ENCODE measurements at places on chromosomes 2 and 18.
A peak's percentile ranks its signal among the peaks of the same experiment; 100 is the strongest.

- H3K27ac ChIP-seq = no peak overlapping the region
- H3K4me3 ChIP-seq = peak overlapping the region; percentile 81
- DNase-seq = no peak
- peaks cover 36% of the 10 kb centered on the region for H3K27me3 ChIP-seq
- no peaks in the 10 kb centered on the region for H3K36me3 ChIP-seq
Measured at GRCh38 chr18:58042826-58043490, 1.1 kb upstream of the NEDD4L start.

GRCh38 chr2:102069311-102069974 is 73.1 kb upstream of the IL1R1 start:
- no peak overlapping the region for H3K4me3 ChIP-seq
- H3K36me3 ChIP-seq = no peaks in the 10 kb centered on the region
- peaks cover 2% of the 10 kb centered on the region for H3K27me3 ChIP-seq
- no peak for DNase-seq

DNA sequence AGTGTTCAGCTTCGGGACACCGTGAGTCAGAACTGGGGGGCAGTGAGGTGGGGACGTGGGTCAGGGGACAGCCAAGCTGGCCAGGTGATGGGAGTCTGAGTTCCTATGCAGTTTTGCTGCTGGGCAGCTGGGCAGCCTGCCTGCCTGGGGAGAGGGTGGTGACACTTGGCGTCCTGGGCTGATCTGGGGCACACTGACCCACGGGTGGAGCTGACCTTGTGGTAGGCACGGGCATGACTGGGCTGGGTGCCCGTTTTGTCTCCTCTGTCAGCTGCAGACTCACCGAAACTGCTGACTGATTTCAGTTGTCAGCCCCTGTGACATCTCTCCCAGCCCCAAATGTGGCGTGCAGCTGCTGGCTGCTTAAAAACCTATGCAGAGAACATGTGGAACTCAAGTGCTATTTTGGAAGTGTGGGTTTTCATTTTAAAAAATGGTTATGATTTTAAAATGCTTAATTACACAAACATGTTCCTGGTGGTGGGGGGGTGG is 32.6 kb upstream of the E2F6 start:
- peaks cover 6% of the 10 kb centered on the region for H3K27me3 ChIP-seq
- H3K4me1 ChIP-seq = peaks cover 8% of the 10 kb centered on the region
- no peak for DNase-seq
- H3K4me3 ChIP-seq = no peak overlapping the region
- no peaks in the 10 kb centered on the region for H3K36me3 ChIP-seq

DNA sequence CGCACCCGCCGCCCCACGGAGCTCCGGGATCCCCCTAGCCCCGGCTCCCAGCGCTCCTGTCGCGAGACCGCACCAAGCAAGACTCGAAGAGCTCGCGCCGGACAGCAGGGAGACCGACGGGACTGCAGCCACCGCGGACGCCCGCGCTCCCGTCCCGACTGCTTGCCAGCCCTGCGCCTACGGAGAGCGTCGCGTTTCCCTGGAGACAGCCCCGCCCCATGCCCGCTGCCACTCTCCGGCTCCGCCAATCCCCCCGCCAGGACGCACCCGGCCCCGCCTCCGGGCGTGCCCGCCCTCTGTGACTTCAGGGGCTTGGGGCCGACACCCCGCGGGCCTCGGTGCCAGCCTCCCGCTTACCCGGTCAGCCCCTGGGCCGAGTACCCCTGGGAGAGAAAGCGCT is at the start of gene ANKMY1:
Gene ANKMY1 (minus strand): TSS at position 181 of the 400 bp plus-strand sequence. CDS start 653 bp downstream, outside the sequence.
- H3K27ac ChIP-seq = peak within 1 kb of the TSS; percentile 20
- DNase-seq = peak; percentile 75
- no peaks in the 10 kb centered on the region for H3K27me3 ChIP-seq
- peak within 1 kb of the TSS; percentile 80 for H3K4me3 ChIP-seq
- H3K4me1 ChIP-seq = peaks cover 48% of the 10 kb centered on the region

- H3K27me3 ChIP-seq = no peaks in the 10 kb centered on the region
- H3K27ac ChIP-seq = no peak overlapping the region
- no peak for DNase-seq
- H3K4me1 ChIP-seq = no peaks in the 10 kb centered on the region
- H3K4me3 ChIP-seq = no peak overlapping the region
Measured at GRCh38 chr18:79924814-79925731, 26.4 kb downstream of the SLC66A2 start.

DNA sequence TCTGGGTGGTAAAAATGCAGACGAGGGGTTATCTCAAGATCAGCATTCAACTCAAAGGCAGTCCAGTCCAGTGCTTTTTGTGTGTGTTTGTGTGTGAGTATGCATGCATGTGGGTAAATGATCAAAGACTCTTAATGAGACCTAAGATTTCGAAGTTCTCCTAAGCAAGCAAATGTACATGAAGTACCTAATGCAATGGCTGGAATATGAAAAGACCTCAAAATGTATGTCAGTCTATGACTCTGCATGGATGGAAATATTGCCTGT is 151.0 kb upstream of the L3MBTL4 start:
- no peaks in the 10 kb centered on the region for H3K4me1 ChIP-seq
- no peaks in the 10 kb centered on the region for H3K27me3 ChIP-seq
- no peaks in the 10 kb centered on the region for H3K36me3 ChIP-seq
- no peak for DNase-seq
- no peak overlapping the region for H3K4me3 ChIP-seq
- H3K27ac ChIP-seq = no peak overlapping the region

DNA sequence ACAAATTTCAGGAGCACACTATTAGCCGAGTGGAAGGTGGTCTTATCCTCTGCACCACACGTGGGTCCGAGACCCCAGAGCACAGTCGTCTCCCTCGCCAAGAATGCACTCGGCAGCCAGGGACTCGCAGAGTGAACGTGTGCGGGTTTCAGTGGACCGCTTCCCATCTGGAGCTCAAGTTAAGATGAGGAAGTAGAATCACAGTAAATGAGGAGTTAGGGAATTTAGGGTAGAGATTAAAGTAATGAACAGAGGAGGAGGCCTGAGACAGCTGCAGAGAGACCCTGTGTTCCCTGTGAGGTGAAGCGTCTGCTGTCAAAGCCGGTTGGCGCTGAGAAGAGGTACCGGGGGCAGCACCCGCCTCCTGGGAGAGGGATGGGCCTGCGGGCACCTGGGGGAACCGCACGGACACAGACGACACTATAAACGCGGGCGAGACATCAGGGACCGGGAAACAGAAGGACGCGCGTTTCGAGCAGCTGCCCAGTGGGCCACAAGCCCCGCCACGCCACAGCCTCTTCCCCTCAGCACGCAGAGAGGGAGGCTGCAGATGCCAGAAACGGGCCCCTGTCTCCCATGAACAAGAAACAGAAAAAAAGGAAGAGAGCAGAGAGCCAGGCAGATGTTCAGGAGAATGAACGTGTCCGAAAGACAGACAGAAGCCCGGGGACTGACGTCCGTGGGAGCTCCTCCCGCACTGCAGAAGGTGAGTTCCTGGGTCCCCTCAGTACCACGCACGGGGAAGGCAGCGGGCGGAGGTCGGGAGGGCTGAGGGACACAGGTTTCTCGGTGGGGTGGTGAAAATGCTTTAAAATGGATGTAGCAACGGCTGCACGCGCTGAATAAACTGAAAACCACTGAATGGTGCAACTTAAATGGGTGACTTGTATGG is 5.4 kb upstream of the KCNG2 start:
- H3K4me3 ChIP-seq = no peak overlapping the region
- peaks cover 61% of the 10 kb centered on the region for H3K27me3 ChIP-seq
- peaks cover 4% of the 10 kb centered on the region for H3K4me1 ChIP-seq
- no peak overlapping the region for H3K27ac ChIP-seq

- no peaks in the 10 kb centered on the region for H3K27me3 ChIP-seq
- no peak for DNase-seq
- no peak overlapping the region for H3K27ac ChIP-seq
- no peak overlapping the region for H3K4me3 ChIP-seq
- no peaks in the 10 kb centered on the region for H3K4me1 ChIP-seq
Measured at GRCh38 chr2:104016801-104017200, 837.1 kb upstream of the POU3F3 start.

DNA sequence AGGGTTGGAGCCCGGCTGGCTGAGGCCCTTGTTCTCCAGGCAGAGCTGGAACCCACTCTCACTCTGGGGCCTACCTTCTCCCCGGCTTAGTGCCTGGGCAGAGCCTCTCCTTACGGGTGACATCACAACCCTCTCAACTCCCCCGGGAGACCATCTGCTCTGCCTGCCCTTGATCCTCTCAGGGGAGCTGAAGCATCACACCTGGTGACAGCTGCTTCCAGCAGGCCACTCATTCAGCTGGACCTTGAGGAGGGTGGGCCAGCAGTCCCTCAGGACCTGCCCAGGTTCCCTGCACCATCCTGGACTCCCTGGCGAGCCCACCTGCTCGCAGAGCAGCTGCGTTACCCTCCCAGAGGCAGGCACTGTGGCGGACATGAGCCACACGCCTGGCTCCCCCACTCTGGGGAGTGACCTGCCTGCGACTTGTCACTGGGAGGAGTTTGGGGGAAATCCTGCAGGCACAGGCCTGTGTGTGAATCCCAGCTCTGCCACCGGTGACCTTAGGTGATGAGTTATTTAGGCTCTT is 13.1 kb downstream of the HS6ST1 start:
- no peaks in the 10 kb centered on the region for H3K27me3 ChIP-seq
- no peaks in the 10 kb centered on the region for H3K36me3 ChIP-seq
- H3K4me3 ChIP-seq = no peak overlapping the region
- no peaks in the 10 kb centered on the region for H3K4me1 ChIP-seq

DNA sequence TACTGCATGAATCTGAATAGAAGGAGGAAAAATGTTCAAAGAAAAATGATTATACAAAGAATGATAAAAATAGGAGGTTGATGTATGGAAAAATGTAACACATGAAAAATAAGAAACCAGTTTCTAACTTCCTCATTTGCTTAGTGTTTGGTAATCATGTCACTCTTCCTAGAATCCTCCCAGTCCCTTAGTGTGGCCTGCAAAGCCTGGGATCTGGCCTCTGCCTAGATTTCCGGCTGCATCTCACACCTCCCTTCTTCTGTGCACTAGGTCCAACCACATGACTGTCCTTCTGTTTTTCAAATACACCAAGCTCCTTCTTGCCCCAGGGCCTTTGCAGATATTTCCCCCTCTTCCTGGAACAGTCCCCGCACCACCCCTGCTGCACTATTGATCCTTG is 76.8 kb upstream of the RBMS1 start:
- no peaks in the 10 kb centered on the region for H3K36me3 ChIP-seq
- no peaks in the 10 kb centered on the region for H3K4me1 ChIP-seq
- H3K27me3 ChIP-seq = no peaks in the 10 kb centered on the region
- DNase-seq = no peak
- H3K4me3 ChIP-seq = no peak overlapping the region

- H3K4me1 ChIP-seq = no peaks in the 10 kb centered on the region
- H3K27ac ChIP-seq = no peak overlapping the region
- H3K36me3 ChIP-seq = no peaks in the 10 kb centered on the region
- no peak for DNase-seq
Measured at GRCh38 chr18:27839141-27839540, 337.8 kb downstream of the CDH2 start.

- H3K27ac ChIP-seq = no peak overlapping the region
- no peak for DNase-seq
- peaks cover 12% of the 10 kb centered on the region for H3K27me3 ChIP-seq
- no peak overlapping the region for H3K4me3 ChIP-seq
- H3K36me3 ChIP-seq = no peaks in the 10 kb centered on the region
Measured at GRCh38 chr18:47731276-47731675, 199.2 kb downstream of the SMAD2 start.

GRCh38 chr2:236705295-236706105 is 135.9 kb downstream of the ACKR3 start:
- H3K4me3 ChIP-seq = no peak overlapping the region
- H3K27ac ChIP-seq = no peak overlapping the region
- peaks cover 2% of the 10 kb centered on the region for H3K27me3 ChIP-seq
- no peaks in the 10 kb centered on the region for H3K36me3 ChIP-seq

GRCh38 chr2:31660812-31661335 is 80.1 kb upstream of the SRD5A2 start:
- H3K4me1 ChIP-seq = no peaks in the 10 kb centered on the region
- H3K27me3 ChIP-seq = peaks cover 8% of the 10 kb centered on the region
- H3K27ac ChIP-seq = no peak overlapping the region
- no peaks in the 10 kb centered on the region for H3K36me3 ChIP-seq
- no peak for DNase-seq

GRCh38 chr2:7015007-7015950 is 98.1 kb downstream of the RNF144A start:
- H3K36me3 ChIP-seq = peaks cover 44% of the 10 kb centered on the region
- peaks cover 12% of the 10 kb centered on the region for H3K4me1 ChIP-seq
- no peak overlapping the region for H3K4me3 ChIP-seq
- no peaks in the 10 kb centered on the region for H3K27me3 ChIP-seq

DNA sequence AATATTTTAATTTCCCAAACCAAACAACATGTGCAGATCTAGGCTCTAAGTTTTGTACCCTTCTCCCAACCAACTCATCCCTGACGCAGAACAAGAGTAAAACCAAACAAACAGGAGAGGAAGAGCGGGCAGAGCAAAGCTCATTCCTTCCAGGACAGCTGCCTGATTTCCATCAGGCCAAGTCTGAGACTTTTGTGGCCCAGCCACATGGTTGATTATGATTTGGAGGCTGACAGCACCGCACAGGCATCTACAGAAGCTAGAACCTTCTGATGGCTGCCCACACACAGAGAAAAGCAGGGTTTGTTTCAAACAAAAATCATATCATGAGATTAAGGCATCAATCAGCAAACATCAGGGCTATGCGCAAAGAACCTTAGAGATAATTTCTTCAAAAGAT is 262.6 kb downstream of the TNS1 start:
- H3K36me3 ChIP-seq = no peaks in the 10 kb centered on the region
- no peak overlapping the region for H3K4me3 ChIP-seq
- no peak for DNase-seq
- H3K27me3 ChIP-seq = no peaks in the 10 kb centered on the region
- no peak overlapping the region for H3K27ac ChIP-seq

- H3K27me3 ChIP-seq = peaks cover 15% of the 10 kb centered on the region
- no peak for DNase-seq
- H3K27ac ChIP-seq = no peak overlapping the region
- H3K4me3 ChIP-seq = no peak overlapping the region
Measured at GRCh38 chr2:60309336-60309735, 244.1 kb downstream of the BCL11A start.

DNA sequence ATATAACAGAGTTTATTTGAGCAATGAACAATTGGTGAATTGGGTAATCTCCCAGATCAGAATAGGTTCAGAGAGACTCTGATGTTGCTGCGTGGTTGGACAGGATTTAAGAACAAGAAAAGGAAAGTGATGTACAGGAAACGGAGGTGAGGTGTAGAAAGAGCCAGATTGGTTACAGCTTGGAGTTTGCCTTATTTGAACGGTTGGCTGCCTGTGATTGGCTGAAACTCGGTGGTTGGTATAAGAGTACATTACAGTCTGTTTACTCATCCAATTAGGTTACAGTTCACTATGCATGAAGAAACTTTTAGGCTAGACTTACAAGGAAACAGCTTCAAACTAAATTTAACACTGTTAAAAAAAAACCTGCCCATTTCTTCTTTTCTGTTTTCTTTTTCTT is 68.0 kb upstream of the CABLES1 start:
- H3K27me3 ChIP-seq = peaks cover 2% of the 10 kb centered on the region
- peak overlapping the region; percentile 21 for H3K27ac ChIP-seq
- H3K4me1 ChIP-seq = peaks cover 56% of the 10 kb centered on the region
- no peak overlapping the region for H3K4me3 ChIP-seq
- peak; percentile 38 for DNase-seq
- H3K36me3 ChIP-seq = peaks cover 29% of the 10 kb centered on the region

GRCh38 chr2:60432035-60432601 is 121.3 kb downstream of the BCL11A start:
- no peak for DNase-seq
- no peaks in the 10 kb centered on the region for H3K4me1 ChIP-seq
- H3K4me3 ChIP-seq = no peak overlapping the region
- no peaks in the 10 kb centered on the region for H3K36me3 ChIP-seq
- H3K27me3 ChIP-seq = peaks cover 2% of the 10 kb centered on the region
- H3K27ac ChIP-seq = no peak overlapping the region

- H3K4me3 ChIP-seq = no peak overlapping the region
- H3K27ac ChIP-seq = no peak overlapping the region
- no peaks in the 10 kb centered on the region for H3K4me1 ChIP-seq
- H3K27me3 ChIP-seq = no peaks in the 10 kb centered on the region
- H3K36me3 ChIP-seq = no peaks in the 10 kb centered on the region
- DNase-seq = no peak
Measured at GRCh38 chr18:78505851-78506461, 473.7 kb upstream of the SALL3 start.
